H1 (cell line): ENCODE measurements at places on chromosomes 12 and 14. TPM values are rescaled to one million over a fixed set of nuclear protein-coding genes. Genes with fewer than 3 reads are reported as not detected.

Gene PLEKHD1
- total RNA-seq: 0.48 and 0.67 TPM in 2 replicates

Gene CYP27B1
- total RNA-seq: 2.3 and 3.3 TPM in 2 replicates

Gene KIAA0586
- total RNA-seq: 21.6 and 24.8 TPM in 2 replicates

Gene SLC38A6
- 5.2 and 8.1 TPM in 2 replicates for total RNA-seq

DNA sequence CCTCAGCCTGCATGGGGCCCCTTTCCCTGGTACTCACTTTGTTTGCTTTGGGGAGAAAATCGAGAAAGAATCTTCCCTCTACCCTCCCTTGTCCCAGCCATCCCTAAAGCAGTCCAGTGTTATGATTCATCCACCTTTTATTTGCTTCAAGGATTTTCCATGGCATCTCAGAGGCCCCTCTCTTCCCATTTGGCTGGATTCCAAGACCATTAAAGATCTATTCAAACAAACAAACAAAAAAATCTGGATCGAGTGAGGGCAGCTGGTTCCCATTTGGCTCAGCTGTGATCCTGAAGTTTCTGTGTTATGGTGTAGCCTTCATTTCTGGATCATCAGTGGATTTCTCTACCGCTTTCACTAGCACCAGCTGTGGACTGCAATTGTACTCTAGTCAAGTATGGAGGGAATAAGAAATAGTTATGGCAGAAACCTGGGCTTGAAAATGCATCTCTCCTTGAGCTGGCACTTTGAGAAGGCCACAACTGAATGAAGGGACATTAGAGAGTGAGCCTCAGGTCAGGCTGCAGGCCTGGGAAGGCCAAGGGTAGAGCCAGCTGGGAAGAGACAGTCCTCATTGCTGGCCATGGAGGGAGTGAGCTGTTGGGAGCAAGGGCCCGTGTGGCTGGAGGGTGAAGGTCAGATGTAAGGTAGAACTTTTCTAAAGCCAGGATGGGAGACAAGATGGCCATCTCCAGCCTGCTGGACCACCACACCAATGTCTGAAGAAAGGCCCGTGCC lies 13.7 kb downstream of the KRT71 start:
- DNase-seq: no peak

Gene SIX4
- 37.7 and 38.9 TPM in 2 replicates for total RNA-seq

DNA sequence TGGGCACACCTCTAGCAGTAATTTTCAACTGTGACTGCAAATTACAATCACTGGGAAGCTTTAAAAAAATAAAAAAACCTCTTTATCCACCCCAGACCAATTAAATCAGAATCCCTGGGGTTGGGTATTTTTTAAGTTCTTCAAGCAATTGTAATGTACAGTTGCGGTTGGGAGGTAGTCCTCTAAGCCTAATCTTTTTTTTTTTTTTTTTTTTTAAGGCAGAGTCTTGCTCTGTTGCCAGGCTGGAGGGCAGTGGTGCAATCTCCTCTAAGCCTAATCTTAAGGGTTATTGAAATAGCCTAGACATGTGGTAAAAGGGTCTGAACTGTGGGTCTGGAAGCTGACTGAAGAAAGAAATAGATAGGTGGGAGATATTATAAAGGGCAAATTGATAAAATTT lies 230.5 kb downstream of the AKAP6 start:
- no peak for DNase-seq

GRCh38 chr12:12282761-12283425 lies 16.0 kb upstream of the LRP6 start:
- DNase-seq: no peak

DNA sequence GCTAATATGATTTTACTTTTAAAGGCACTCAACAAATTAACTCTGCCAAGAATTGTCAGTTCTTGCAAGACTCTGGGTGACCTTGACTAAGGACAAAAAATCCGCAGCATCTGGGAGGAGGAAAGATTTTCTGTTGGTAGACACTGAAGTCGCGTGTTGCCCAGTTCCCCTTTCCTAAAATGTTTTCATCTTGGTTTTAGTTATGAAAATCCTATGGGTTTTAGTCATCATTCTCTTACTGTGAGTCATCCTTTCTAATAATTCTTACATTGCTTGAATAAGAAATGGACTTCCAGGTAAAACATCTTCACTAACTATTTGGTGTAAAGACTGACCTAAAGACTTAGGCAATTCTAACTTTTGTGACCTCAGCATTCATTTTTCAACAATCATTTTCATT lies 9.1 kb downstream of the GSG1 start:
- DNase-seq: no peak

Gene BCAT1
- 256 and 263 TPM in 2 replicates for total RNA-seq

DNA sequence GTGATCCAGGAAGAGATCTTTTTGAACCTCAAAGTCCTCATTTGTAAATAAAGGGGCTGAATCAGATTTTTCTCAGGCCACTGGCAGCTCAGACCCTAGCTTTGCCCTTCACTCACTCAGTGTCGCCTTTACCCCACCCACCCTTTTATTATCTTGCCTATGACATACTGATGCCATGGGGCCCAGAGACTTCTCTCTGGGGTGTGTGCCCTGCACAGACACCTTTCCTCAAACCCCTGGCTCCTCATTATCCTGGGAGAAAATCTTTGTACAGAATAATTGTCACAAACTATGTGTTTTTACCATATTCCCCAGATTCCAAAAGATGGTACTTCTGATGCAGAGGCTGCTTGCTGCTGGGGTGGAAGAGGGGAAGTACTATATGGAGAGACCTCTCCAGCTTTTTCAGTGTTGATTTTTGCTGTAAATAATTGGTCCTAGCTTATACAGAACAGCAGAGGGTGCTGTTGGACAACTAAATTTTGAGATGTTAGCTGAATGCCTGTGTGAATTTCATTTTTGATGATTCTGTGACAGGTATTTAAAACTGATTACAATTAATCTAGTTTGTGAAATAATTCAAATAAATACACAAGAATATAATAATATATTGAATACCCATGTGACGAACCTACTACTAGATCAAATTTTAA lies 53.9 kb upstream of the DCD start:
- no peak for DNase-seq

GRCh38 chr12:54598970-54599369 lies 10.5 kb upstream of the PPP1R1A start:
- DNase-seq: no peak

Gene PRH2
- total RNA-seq: not detected in 2 replicates

Gene ACVRL1
- 0.09 TPM in 1 of 2 replicates, not detected in the other for total RNA-seq

GRCh38 chr12:88737838-88738472 lies 157.7 kb upstream of the KITLG start:
- no peak for DNase-seq

Gene PRH1
- 4.3 and 6.5 TPM in 2 replicates for total RNA-seq

Gene TPPP2
- total RNA-seq: 0.34 TPM in 1 of 2 replicates, not detected in the other

Gene CRIP1
- 1.2 and 2.4 TPM in 2 replicates for total RNA-seq

Gene A2ML1
- 9.0 and 10.3 TPM in 2 replicates for total RNA-seq

DNA sequence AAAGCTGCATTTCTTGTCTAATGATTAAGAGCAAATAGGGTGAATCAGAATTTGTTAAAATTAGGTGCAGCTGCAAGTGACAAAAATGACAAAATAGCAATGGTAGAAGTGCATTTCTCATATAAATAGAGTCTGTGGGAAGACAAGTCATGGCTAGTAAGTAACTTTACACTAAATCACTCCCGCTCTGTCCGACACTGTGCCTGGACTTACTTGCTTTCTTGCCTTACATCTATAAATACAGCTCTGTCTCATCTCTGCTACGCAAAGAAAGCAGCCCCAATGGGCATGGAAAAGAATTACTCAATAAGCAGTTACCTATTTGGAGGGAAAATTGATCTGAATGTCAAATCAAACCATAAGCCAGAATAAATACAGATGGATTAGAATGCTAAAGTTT lies 245.4 kb upstream of the KRR1 start:
- no peak for DNase-seq

Gene HCAR1
- not detected in 2 replicates for total RNA-seq

DNA sequence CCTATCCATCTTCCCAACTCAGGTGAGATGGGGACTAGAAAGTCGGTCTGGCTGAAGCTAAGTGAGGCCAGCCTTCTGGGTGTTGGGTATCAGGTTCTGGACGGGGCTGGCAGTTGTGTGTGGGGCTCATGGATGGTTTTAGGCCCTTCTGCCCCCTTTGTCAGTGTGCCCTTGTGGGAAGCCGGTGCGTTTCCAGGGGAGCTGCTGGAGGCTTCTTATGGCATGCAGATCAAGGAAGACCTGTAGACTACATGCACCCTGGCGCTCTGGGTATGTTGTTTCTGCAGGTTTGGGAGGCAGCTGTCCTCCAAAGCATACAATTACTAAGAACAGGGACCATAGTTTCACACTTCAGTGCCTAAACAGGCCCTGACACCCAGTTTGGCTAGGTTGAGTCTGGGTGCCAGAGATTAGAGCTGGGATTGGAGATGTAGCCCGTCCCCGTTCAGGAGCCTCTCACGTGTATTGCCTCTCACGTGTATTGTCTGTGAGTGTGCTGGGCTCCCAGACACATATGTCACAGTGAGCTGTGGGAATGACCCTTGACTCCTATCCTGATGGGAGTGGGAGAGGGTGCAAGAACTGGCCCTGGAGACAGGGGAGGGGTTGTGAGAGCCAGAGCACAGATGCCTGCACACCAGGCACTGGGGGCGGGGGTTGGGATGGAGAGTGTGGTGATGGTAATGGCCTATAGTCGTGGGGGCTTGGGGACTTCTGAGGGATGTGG lies 84.4 kb downstream of the SLC25A47 start:
- DNase-seq: no peak

Gene GSC
- 0.34 and 0.54 TPM in 2 replicates for total RNA-seq

GRCh38 chr12:127811988-127812387 lies 455.0 kb upstream of the TMEM132C start:
- DNase-seq: no peak

Gene KRT86
- 0.15 TPM in 1 of 2 replicates, not detected in the other for total RNA-seq

Gene CISTR
- not detected in 2 replicates for total RNA-seq
